ENCODE measurements at places on chromosomes 3 and 15. TPM values are rescaled to one million over a fixed set of nuclear protein-coding genes. Genes with fewer than 3 reads are reported as not detected.

DNA sequence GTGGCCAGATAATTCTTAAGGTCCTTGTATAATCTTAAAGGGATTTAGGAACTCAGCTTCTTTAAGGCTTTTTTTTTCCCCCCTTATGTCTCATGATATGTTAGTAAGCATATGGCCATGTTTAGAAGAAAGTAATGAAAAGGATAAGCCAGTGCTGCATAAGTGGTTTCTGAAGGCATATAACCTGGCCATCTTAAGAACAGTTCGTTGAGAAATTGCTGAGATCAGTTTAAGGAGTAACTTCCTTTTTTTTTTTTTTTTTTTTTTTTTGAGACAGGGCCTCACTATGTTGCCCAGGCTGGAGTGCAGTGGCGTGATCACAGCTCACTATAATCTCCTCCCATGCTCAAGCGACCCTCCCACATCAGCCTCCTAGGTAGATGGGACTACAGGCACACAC lies 51.7 kb downstream of the UBE2E2 start:
- H3K27me3 ChIP-seq, result no peaks in the 10 kb centered on the region
- no peak for DNase-seq
- H3K27ac ChIP-seq, result no peak overlapping the region
- no peaks in the 10 kb centered on the region for H3K36me3 ChIP-seq
- H3K4me3 ChIP-seq, result no peak overlapping the region

DNA sequence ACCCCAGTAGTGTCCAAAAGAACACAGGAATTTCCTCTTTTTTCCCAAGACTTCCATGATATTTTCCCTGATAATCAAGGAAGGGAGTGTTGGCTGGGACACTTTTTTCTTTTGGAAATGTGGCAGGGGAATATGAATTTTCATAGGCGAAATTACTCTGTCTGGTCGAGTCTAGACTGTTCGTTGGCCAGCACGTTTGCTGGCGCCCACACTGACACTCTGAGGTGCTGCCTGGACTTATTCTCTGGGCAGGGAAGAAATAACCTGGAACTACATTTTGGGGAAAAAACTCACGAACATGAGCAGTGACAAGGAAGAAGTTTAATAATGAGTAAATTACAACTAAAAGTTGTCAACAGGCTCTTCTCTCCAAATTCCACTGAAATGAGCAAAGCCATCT lies 209.3 kb upstream of the CTDSPL start:
- DNase-seq, result no peak
- H3K27ac ChIP-seq, result no peak overlapping the region
- H3K27me3 ChIP-seq, result no peaks in the 10 kb centered on the region
- no peak overlapping the region for H3K4me3 ChIP-seq
- peaks cover 16% of the 10 kb centered on the region for H3K4me1 ChIP-seq

DNA sequence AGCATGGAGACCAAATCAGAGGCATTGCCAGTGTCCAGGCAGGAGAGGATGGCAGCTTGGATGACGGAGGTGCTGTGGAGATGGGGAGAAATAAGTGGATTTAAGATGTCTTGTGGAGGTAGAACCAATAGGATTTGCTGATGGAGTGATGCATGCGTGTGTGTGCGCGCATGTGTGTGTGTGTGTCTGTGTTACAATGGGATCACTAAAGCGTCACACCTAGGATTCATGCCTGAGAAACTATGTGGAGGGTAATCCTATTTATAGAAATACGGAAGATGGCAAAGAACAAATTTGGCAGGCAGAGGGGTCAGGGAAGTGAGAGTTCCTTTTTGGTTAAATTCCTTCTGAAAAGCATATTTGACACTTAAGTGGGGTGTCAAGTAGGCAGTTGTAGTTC lies 64.8 kb upstream of the ARL8B start:
- peak; percentile 26 for DNase-seq
- no peaks in the 10 kb centered on the region for H3K36me3 ChIP-seq
- H3K27me3 ChIP-seq, result no peaks in the 10 kb centered on the region
- no peak overlapping the region for H3K27ac ChIP-seq
- no peaks in the 10 kb centered on the region for H3K4me1 ChIP-seq

The CFAP44 gene
- 2.5 TPM for polyA plus RNA-seq

DNA sequence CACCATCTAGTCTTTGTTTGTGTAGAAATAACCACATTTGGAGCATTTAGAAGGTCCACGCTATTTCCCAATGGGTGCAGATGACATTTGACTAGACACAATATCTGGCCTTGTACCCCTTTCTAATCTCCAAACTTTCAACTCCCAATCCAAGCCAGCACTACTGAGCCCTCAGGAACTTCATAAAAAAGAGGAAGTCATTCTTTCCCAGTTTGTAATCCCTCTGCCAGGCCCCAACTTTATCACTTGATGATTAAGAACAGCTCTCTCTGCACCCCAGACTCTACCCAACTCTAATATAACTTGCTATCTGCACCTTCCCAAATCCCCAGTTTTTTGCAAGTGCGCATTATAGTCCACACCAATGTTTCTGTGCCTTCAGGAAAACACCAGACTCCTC lies 170.2 kb downstream of the KCNMB2 start:
- H3K36me3 ChIP-seq, result no peaks in the 10 kb centered on the region
- DNase-seq, result no peak
- H3K4me1 ChIP-seq, result peaks cover 32% of the 10 kb centered on the region
- H3K27ac ChIP-seq, result no peak overlapping the region
- H3K27me3 ChIP-seq, result no peaks in the 10 kb centered on the region

- H3K27ac ChIP-seq, result no peak overlapping the region
- no peak for DNase-seq
- no peaks in the 10 kb centered on the region for H3K4me1 ChIP-seq
Observed at GRCh38 chr3:18153571-18154173, 271.5 kb downstream of the SATB1 start.

DNA sequence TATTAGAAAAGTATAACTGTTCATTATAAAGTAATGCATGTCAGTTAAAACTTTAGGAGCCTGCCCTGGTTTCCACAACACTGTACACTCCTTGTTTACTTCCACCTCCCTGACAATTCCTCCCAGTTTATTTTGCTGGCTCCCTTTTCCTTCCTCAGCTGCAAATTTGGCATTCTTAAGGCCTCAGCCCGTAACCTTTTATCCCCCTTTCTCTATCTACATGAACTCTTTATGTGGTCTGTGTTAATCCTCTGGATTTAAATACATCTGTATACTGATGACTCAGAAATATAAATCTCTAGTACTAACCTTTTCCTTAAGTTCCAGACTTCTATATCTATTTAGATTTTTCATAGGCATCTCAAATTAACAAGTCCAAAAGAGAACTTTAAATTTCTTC lies 143.6 kb downstream of the OTOL1 start:
- no peaks in the 10 kb centered on the region for H3K4me1 ChIP-seq
- H3K27ac ChIP-seq, result no peak overlapping the region
- no peaks in the 10 kb centered on the region for H3K27me3 ChIP-seq
- no peak for DNase-seq
- H3K4me3 ChIP-seq, result no peak overlapping the region

The GPR62 gene
- polyA plus RNA-seq, result not detected

The GRAMD1C gene
- 5.4 TPM for polyA plus RNA-seq

The ACVR2B gene
- polyA plus RNA-seq, result 0.60 TPM

GRCh38 chr3:157493627-157494550 lies 9.3 kb downstream of the VEPH1 start:
- H3K4me3 ChIP-seq, result no peak overlapping the region
- H3K36me3 ChIP-seq, result no peaks in the 10 kb centered on the region
- no peak for DNase-seq
- H3K27me3 ChIP-seq, result no peaks in the 10 kb centered on the region
- no peaks in the 10 kb centered on the region for H3K4me1 ChIP-seq

- H3K36me3 ChIP-seq, result no peaks in the 10 kb centered on the region
- DNase-seq, result no peak
- H3K4me3 ChIP-seq, result no peak overlapping the region
- no peaks in the 10 kb centered on the region for H3K27me3 ChIP-seq
- no peaks in the 10 kb centered on the region for H3K4me1 ChIP-seq
Observed at GRCh38 chr3:178514401-178514800, 21.8 kb upstream of the KCNMB2 start.

The EFHB gene
- polyA plus RNA-seq, result 0.46 TPM

The HYAL1 gene
- polyA plus RNA-seq, result 2.4 TPM

Measured in sigmoid colon (tissue), 7 donors.